ENCODE measurements at places on chromosomes 7 and 10. TPM values are rescaled to one million over a fixed set of nuclear protein-coding genes. Genes with fewer than 3 reads are reported as not detected.

ADRB1 gene
- not detected for polyA plus RNA-seq

UPK3BL1 gene
- polyA plus RNA-seq = 21.4 TPM

GSTO2 gene
- 2.2 TPM for polyA plus RNA-seq

LSM5 gene
- 100 TPM for polyA plus RNA-seq

IDI2 gene
- polyA plus RNA-seq = 0.24 TPM
